Lower lobe of right lung (tissue), 2 donors: ENCODE measurements at places on chromosomes 16 and 17.

DNA sequence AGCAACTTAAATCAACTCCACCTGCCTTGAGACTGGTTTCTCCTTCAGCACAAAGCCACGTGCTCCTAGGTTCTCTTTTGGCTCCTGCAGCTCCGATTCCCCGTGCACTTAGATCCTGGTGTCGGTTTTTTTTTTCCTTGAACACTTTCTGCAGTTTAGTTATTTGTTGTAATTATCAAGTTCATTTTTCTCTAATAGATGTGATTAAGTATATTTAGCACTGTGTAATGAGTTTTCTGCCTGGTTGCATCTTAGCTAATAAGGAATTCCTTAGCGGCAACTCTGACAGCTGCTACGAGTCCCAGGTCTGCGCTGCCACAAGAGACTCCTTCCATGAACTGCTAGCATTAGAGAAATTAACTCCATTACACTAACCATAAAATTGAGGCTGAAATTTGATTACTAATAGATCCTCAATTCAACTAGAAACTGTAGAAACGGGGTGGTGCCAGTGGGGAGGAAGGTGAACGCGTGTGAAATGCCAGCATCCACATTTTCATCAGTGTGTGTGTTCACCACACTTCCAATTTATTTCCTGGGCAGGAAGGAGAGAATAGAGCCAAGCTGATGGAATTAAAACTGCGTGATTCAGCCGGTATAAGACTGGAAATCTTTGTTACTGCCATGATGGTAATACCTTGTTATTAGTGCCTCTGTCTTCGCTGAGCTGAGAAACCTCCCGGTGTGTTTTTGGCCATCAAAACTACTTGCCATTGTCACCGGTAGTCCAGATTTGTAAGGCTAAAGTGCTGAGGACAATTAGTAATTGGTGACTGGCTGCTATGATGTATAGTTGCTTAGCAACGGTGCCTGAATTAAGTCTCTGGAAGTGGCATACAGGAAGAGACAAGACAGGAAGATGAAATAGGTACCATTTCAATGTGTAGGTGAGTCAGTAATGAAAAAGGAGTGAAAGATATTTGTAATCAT is 232.4 kb downstream of the IRX3 start:
- DNase-seq = no peak

GRCh38 chr17:45282683-45283644 is 21.1 kb upstream of the SPATA32 start:
- peak; percentile 60 for DNase-seq

- DNase-seq = no peak
Observed at GRCh38 chr16:77724174-77724573, 1.9 kb downstream of the NUDT7 start.

DNA sequence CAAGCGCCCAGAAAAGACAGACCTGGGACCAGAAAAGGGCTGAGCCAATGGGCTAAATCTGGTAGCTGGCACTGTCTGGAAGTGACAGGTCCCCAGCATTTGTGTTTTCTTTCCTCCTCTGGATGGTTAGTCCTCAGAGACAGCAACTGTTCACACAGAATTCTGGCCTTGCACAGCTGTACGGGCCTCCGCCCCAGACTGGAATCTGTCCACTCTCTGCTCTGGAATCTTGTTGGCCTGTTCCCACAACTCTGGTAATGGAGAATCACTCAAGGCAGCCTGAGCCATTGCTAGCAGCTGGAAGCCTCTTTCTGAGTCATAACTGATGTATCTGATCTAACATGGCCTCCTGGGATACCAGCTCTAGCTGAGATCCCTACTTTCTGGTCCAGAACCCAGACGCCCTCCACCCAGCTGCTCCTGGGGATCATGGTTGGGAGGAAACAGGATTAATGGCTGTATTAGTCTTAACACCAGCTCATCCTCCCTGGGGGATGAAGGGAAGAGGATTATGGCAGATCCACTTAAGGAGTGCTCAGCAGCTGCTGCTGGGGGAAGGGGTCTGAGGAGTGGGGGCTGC is 9.1 kb downstream of the ZNF668 start:
- no peak for DNase-seq

DNA sequence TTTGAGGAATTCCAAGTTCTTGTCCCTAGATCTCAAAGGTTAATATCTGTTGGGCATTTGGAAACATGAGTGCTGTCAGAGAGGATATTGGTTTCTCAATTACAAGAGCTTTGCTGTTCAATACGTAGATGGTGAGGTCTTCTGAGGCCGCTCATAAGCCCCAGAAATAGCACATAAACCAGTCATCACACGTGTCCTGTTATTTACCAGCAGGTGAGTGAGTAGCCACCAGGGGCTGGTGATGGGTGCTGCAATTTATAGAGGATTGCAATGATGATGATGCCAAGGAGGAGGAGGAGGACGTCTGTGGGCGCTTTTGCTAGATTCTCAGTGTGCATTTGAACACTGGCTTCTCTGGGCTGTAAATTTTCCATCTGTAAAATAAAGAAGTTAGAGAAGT is 89.0 kb downstream of the SALL1 start:
- no peak for DNase-seq

DNA sequence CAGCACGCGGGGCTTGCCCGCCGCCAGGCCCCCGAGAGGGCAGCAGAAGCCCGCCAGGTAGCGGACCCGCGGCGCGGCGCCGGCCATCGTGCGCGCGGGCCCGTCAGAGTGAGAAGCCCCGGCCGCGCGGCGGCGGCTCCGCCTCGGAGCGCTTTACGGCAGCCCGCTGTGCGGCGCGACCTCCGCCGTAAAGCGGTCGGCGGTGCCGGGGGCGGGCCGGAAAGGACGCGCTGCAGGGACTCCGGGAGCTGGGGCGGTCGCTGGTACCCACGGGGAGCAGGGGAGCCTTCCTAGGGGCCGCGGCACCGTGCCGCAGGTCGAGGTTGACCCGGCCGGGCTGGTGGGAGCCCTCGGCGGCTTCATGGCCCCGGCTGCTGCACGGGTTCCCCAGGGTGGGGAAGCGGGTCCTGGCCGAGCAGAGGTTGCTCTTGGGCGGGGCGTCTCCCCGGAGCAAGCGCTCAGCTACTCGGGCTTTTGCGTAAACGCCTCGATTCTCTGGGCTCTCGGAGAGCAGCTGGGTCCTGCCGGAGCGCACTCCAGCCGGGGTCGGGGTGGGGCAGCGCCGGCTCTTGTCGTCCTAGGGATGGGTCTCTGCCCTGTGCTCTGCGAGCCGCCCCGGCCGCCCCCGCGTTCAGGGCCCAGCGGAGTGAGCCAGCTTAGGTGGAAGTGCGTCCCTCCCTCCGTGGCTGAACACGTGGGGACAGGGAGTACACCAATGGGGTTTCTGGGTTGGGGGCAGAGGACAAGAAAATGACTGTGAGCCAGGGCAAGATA is at the start of gene FAAP100:
Gene FAAP100 (minus strand): TSS at position 110 of the 774 bp plus-strand sequence. CDS start 23 bp downstream, at position 87.
- DNase-seq = peak; percentile 88

GRCh38 chr17:65576939-65577338 is 15.5 kb upstream of the AXIN2 start:
- DNase-seq = no peak

DNA sequence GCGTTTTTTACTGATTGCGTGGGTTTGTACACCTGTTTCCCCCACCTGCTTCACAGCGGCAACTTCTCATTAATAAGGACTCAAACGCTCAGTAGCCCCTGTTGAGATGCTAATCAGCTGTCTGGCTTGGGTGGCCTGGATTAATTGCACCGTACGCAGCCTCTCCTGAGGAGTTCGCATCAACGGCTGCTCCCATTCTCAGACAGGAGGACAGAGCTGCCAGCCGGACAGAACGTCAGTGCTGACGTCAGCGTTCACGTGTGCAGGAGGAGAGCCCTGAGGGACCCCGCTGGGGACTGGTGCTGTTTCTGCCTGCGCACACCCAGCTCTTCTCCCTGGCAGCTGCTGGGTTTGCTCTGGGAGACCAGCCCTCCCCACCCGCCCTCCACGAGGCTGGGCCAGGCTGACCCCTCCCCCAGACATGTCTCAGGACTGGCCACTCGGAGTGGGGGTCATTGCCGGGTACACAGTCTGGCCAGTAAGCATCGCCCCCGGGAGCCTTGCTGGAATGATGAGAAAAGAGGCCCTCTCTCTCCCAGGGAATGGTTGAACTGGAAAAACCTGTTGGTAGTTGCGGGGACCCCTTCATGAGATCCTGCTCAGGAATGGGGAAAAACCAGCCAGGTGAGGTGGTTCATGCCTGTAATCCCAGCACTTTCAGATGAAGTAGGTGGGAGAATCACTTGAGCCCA is 5.7 kb upstream of the BANP start:
- peak; percentile 85 for DNase-seq

- peak; percentile 84 for DNase-seq
Observed at GRCh38 chr17:78974635-78975591, 4.8 kb downstream of the LGALS3BP start.

- DNase-seq = no peak
Observed at GRCh38 chr17:37543637-37544052, 54.0 kb downstream of the DUSP14 start.

GRCh38 chr17:7956228-7956965 is 24.4 kb downstream of the CNTROB start:
- DNase-seq = peak; percentile 67

- DNase-seq = no peak
Observed at GRCh38 chr17:17179371-17179827, 26.7 kb downstream of the PLD6 start.

DNA sequence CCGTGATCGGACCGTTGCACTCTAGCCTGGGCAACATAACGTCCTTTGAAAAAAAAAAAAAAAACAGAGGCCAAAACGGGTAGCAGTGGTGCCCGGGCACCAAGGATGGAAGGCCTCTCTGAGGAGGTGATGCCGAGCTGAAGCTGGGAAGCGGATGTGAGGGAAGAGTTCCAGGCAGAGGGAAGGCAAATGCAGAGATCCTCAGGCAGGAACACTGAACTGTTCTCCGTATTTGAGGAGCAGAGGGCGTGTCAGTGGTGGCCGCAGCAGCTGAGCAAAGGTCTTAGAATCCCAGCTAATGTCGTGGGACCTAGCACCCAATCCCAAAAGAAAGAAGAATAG is 656 bp upstream of the KCTD13 start:
- DNase-seq = no peak

DNA sequence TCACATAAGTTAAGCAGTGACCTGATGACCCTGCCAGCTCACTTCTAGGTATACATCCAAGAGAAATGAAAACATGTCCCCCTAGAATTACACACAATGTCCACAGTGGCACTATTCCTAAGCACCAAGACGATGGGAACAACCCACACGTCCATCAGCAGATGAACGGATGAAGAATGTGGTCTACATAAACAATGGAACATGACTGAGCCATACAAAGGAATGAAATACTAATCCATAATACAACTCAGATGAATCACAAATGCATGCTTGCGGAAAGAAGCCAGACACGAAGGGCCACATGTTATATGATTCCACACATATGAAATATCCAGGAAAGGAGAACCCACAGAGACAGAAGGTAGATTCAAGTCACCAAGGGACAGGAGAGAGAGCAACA is 17.4 kb downstream of the USP22 start:
- no peak for DNase-seq

GRCh38 chr17:36921095-36921851 is 16.0 kb upstream of the LHX1 start:
- DNase-seq = no peak

GRCh38 chr17:1730326-1731193 is 6.1 kb downstream of the WDR81 start:
- DNase-seq = peak; percentile 84

DNA sequence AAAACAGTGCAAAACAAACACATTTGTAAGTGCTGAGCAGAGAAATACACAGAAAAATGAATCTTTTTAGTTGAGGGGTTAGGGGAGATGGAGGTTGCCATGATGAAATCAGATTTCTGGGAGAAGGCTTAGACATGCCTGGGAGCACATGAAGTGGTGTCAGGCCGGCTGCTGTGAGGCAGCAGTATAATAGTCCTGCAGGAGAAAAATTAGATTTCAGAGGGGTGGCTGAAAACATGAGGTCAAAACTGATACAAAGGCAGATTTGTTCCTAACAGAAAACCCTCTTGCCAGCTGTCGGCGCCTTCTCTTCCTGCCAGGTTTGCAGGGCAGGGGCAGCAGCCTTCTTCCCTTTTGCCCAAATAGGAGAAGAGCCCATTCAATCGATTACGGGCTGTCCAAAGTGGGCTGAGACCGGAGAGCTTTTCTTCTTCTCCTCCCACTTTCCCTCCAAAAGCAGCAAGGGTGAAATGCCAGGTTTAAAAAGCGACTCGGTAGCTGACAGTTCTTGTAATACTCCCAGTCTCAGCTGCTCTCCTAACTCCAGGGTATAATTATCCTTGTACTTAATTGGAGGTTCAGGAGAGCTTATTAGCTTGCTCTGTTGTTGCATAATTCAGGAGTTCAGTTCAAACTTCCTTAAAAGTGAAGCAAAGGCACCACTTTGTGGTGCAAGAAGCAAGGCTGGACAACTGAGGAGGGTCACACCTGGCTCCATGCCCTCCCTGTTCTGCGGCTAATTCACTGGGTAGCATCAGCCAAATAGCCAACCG is 80.0 kb downstream of the PCTP start:
- DNase-seq = no peak

DNA sequence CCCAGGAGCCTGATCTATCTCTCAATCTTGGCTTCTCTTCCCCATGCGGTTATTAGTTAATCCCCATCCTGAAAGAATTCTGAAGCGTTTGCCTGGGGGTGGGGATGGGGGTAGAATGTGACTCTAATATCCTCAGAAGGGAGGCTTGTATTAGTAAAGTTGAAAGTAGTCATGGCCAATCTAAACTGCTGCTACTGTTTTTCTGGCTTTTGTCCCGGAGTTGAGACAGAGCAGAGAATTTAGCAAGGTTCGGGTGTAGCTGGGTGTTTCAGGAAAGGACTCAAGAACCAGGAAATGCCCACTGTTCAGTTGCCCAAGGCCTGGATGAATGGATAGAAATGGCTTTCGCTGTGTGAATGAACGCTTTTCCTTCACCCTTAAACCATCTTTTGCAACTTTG is 17.6 kb upstream of the ITGAM start:
- no peak for DNase-seq

DNA sequence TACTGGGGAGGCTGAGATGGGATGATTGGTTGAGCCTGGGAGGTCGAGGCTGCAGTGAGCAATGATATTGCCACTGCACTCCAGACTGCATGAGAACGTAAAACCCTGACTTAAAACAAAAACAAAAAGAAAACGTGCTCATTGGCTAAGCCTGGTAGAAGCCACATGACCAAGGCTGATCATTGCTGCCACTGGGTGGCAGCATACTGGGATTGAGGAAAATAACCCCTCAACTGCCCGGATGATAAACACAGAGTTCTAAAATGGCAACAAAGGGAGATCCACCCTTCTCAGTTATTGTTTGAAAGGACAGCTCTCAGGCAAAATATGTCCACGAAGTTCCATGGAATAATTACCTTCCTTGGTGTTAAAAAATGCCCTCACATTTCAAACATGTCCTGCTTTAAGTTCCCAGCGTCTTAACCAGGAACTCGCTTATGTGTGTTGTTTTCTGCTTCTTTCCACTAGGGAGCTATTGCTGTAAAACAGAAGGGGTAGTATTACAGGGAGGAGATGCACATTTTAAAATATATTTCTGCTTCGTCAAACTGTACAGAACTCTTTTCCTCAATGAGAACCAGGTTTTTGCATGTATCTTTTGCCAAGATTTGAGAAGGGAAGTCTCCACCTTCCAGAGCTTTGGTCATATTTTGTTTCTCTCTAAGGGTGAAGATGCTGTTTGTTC is 675.3 kb downstream of the MAF start:
- peak; percentile 61 for DNase-seq

DNA sequence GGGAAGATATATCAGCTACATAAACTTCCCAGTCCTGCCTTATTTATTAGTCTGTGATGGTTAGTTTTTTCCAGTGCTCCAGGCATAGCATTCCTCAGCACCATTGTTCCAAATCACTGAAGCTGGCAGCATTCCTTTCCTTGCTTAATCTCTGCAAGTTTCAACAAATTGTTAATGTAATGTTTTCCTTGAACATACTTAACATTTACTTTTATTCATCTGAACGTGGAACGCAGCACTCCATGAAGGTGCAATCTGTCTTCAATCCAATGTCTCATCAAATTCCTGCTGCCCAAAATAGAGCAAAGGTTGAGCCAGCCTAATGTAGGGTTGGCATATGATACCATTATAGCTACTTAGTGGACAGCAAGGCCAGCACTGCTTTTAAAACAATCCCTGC is 441.1 kb upstream of the RBFOX1 start:
- DNase-seq = no peak
